ENCODE measurements at places on chromosomes 3 and 15.

DNA sequence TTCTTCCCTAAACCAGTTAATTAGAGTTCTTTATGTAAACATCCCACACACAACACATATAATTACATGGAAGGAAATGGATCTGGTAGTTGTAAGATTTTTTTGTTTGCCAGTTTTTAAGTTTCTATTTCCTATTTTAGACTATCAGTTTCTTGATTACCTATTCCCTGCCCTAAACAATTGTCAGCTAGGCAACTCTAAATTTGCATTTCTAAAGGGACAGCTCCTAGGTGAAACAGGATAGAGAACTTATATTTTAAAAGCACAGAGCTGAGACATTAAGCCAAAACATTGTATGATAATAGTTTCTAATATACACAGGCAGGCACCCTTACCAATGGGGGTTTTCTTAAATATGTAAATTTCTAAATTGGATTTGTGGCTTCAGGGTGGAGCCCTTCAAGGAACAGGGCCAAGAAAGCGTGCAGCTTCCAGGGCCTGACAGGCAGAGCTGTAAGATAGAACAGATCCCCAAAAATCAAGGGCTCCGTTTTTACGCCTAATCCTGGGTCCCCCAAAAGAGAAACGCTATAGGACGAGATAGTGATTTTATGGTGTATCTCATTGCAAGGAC, 8.9 kb downstream of the LEKR1 start:
- no peak for DNase-seq

DNA sequence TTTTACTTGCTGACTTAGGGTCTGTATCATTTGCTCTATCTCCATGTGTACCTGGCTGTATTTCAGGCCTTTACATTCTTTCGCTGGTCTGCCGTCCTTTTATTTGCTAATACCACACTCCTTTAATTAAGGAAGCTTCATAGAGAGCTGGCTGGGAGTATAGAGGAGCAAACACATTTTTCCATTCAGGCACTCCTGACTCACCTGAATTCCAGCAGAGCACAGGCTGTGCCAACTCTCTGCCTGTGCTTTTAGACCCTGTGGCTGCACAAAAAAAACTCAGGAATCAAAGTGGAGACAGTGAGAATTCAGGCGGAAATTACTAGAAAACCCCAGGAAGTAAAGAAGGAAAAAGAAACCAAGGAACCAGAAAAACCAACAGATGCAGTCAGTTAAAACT, 29.0 kb upstream of the ATP10A start:
- DNase-seq: no peak

- no peak for DNase-seq
Measured at GRCh38 chr3:189466004-189466403, 165.2 kb upstream of the TP63 start.

- DNase-seq: no peak
Measured at GRCh38 chr3:10192953-10193691, 28.4 kb downstream of the IRAK2 start.

DNA sequence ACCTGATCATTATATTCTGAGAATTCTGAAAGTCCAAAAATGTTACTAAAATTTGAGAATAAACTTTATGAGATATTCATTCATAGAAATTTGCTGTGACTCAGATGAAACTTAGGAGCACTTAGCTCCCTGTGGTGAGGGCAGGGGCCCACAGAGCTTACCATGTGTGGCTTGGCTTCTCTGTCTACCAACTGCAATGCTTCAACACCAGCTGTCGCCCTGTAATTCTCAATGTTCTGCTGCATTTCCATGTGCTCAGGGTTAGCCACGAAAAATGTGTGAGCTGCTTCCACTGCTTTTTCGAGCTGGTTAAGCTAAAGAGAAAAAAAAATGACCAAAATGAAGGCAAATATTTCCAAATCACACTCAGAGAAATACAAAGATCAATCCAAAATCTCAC, 125.6 kb downstream of the P3H2 start:
- no peak for DNase-seq

- DNase-seq: no peak
Measured at GRCh38 chr3:188868803-188869202, 303.0 kb upstream of the TPRG1 start.

- no peak for DNase-seq
Measured at GRCh38 chr3:13333236-13333897, 86.8 kb downstream of the NUP210 start.

DNA sequence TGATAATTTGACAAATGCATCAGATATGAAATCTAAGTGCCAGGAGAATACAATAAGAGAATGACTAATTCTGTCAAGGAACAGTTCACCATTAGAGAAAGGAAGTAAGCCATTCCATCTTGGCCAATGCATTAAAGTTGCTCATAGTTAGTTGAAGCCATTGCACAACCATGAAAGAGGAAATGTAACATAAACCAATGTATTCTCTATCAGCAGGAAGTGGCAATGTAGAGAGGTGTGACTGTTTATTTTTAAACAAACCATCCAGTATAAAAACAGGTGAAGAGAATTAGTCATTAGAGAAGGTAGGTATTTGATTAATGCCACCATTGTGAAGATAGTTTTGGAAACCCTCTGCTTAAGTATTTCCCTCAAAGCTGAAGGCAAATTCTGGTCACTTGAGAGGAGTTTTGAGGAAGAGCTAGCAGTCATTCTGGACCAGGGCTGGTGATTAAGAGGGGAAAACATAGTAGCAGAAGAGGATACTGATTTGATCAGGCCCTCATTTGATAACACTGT, 10.7 kb upstream of the ANXA2 start:
- no peak for DNase-seq
